GM23338 (cell line): ENCODE measurements at places on chromosomes 2 and 18. TPM values are rescaled to one million over a fixed set of nuclear protein-coding genes. Genes with fewer than 3 reads are reported as not detected.

DNA sequence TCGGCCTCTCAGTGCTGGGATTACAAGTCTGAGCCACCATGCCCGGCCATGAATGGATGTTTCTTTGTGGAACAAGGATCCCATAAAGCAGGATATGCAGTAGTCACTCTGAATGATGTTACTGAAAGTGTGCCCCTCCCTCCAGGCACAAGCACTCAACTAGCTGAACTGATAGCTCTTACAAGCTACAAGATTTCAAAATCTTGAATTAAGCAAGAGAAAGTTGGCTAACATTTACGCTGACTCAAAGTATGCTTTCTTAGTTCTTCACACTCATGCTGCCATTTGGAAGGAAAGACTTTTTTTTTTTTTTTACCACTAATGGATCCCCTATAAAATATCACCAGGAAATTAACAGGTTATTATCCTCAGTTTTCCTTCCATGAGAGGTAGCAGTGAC, 549.0 kb upstream of the PKDCC start:
- DNase-seq = no peak
- H3K36me3 ChIP-seq = peaks cover 36% of the 10 kb centered on the region
- H3K27me3 ChIP-seq = no peaks in the 10 kb centered on the region
- no peaks in the 10 kb centered on the region for H3K4me1 ChIP-seq
- no peak overlapping the region for H3K27ac ChIP-seq
- H3K4me3 ChIP-seq = no peak overlapping the region

DNA sequence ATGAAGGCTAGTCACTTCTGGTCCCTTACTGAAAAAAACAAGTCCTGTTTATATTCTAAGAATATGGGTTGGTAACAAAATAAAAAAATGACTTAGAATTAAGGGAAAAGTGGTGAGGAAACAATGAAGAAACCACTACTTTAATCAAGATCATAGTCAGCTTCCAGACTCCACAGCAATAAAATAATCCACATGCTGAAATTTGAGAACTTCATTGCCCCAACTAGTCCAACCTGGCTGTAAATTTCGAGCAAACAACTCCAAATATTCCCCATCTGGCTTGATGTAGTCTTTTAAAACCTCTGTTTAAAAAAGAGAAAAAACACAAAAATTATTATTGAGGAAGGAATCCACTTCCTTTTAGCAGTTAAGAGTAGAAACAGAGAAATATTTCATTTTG, 32.5 kb downstream of the METTL4 start:
- no peak overlapping the region for H3K27ac ChIP-seq
- H3K4me1 ChIP-seq = no peaks in the 10 kb centered on the region
- DNase-seq = no peak
- no peaks in the 10 kb centered on the region for H3K27me3 ChIP-seq

GRCh38 chr2:192151853-192152252, 42.9 kb downstream of the TMEFF2 start:
- no peak overlapping the region for H3K4me3 ChIP-seq
- H3K36me3 ChIP-seq = no peaks in the 10 kb centered on the region
- no peaks in the 10 kb centered on the region for H3K4me1 ChIP-seq
- no peaks in the 10 kb centered on the region for H3K27me3 ChIP-seq

DNA sequence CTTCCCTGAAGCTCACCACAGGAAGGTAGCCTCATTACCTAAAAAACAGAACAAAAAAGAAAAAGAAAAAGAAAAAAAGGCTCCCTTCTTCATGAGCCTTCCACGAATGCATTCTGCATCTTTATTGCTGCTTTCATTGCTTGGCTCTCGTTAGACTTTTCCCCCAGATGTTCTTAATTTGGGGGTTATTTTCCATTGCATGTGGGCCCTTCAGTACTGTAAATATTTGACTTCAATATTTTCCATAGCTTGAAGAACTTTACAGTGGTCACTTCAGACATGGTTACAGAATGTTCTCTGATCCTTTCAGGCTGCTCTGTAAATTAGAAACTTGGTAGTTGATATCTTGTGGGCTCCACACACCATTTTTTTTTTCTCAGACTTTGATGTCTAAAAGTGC, 65.6 kb upstream of the COPS8 start:
- no peak overlapping the region for H3K27ac ChIP-seq
- H3K27me3 ChIP-seq = no peaks in the 10 kb centered on the region
- H3K4me1 ChIP-seq = no peaks in the 10 kb centered on the region
- DNase-seq = no peak
- H3K36me3 ChIP-seq = no peaks in the 10 kb centered on the region

DNA sequence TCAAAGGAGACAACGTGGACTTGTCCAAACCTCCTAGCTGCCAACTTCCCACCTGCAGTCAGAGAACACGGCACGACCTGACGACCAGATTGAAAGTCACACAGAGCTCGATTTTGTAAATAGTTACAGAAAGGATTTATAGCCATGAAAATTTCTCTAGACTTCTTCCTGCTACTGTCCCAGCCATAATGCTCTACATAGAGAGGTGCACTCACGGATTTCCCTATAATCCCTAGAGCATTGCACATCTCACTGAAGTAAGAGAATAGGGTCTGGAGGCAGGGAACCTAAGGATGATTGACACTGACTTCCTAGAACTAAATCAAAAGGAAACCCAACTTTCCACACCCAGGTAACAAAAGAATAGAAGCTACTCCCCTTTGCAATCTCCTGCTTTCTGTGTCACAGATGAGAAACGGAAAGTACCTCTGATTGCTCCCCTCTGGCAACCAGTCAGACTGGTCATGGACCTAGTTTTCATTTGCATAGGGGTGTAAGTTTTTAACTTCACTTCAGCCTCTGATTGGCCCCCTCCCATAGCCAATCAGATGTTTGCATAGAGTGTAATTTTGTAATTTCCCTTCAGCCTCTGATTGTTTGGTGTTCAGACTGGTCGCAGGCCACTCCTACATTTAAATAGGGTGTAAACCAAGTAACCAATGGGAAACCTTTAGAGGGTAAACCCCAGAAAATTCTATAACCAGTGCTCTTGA, 58.6 kb upstream of the FBXO11 start:
- no peak overlapping the region for H3K27ac ChIP-seq
- H3K27me3 ChIP-seq = no peaks in the 10 kb centered on the region
- H3K4me3 ChIP-seq = no peak overlapping the region
- peak; percentile 5 for DNase-seq
- H3K36me3 ChIP-seq = no peaks in the 10 kb centered on the region

GRCh38 chr2:90077948-90078347, 1386.5 kb downstream of the RPIA start:
- peaks cover 27% of the 10 kb centered on the region for H3K4me1 ChIP-seq
- no peaks in the 10 kb centered on the region for H3K27me3 ChIP-seq
- no peak overlapping the region for H3K4me3 ChIP-seq
- no peaks in the 10 kb centered on the region for H3K36me3 ChIP-seq
- no peak overlapping the region for H3K27ac ChIP-seq

The TLK1 gene
- 39.7 and 41.2 TPM in 2 replicates for total RNA-seq

The WDR75 gene
- total RNA-seq = 77.4 and 80.9 TPM in 2 replicates
